ENCODE measurements at places on chromosomes 6 and 20. TPM values are rescaled to one million over a fixed set of nuclear protein-coding genes. Genes with fewer than 3 reads are reported as not detected.

HAO1 gene
- total RNA-seq = not detected

DNA sequence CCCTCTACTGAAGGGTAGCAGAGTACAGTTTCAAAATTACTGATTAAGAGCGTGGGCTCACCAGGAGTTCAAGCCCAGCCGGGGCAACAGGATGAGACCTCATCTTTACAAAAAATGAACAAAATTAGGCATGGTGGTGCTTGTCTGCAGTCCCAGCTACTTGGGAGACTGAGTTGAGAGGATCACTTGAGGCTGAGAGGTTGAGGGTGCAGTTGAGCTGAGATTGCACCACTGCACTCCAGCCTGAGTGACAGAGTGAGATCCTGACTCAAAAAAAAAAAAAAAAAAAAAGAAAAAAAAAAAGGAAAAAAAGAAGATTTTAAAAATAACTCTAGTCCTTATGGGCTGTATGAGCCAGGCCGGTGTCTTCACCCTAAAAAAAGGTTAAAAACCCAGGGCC lies 18.7 kb downstream of the PABPC1L start:
- no peak for DNase-seq

NKAIN4 gene
- not detected for total RNA-seq

DNA sequence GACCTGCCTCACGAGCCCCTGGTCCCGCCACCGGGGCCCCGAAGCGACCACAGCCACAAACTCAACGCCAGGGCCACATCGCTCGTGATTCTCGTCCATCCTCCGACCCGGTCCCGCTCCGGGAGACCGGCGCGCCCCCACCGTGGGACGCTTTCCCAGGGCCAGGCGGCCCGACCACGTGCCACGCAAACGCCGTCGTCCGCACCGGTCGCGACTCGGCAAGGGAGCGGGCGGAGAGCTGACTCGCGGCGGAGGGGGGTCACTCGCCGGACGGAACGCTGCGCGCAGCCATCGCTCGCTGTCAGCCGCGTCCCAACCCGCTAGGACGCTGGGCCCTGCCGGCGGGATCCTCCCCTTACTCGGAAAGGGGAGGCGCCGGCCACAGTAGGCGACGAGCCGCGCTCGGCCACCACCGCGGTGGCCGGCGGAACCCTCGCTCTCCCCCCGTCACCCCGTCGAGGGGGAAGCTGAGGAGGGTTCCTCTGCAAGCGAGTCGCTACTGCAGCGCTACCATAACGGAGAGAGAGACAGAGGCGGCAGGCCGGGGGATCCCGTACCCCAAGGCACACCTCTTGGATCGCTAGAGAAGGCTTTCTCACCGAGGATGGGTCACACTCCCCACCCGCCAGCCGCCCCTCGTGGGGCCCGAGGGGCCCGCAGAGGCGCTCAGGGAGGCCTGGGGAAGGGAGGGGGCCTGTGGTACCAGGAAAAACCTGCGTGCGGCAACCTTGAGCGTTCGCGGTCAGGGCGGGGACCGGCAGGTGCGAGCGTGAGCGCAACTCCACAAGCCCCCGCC lies 511.8 kb upstream of the ZNF337 start:
- DNase-seq = no peak

DNA sequence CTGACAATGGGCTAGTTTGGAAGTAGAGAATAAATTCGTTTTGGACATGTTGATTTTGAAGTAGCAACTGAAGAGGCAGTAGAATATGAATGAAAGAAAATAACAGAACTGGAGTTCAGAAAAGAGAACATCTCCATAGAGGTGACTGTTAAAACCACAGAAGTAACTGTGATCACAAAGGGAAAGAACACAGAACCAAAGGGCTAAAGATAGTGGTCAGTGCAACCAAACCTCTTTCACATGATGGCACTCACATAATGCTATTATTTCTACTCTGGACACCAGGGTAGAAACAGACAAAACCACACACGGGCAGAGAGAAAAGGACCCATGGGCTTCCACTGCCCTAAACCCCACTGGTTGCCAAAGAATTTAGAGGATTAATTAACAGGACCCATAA lies 58.5 kb downstream of the CDK19 start:
- DNase-seq = no peak

ZBP1 gene
- 0.15 TPM for total RNA-seq

DNA sequence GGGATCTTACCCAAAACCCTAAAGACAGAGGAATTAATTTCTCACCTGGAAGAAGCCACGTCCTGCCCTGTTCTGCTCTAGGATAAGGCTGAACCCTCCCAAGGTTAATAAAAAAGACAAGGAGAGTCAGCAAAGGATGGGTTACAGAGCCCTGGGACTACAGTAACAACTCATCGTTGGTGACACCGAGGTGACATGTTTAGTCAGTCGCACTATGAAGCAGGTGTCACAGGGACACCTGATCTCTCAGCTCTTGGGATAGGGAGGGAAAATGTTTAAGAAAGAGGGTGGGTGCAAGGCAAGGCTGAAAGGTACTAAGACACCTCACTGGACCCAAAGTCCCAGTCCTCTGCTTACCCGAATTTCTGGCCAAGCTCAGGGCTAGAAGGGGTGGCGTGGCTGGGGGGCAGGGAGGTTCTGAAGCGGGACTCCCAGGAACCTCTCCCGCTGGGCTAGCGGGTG lies 562 bp downstream of the MOCS1 start:
- DNase-seq = no peak

DNA sequence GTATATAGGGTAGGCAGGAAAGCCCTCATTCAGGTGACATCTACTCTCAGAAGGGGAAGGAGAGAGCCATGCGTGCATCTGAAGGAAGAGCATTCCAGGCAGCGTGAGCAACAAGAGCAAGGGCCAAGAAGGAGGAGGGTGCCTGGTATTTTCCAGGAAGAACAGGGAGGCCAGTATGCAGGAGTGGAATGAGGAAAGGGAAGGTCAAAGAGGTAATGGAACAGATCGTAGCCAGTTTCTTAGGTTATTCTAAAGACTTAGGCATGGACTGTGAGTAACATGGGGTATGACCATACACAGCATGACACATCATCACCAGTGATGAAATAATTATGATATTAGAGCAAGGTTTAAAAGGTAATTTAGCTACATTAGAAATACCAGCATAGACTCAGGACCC lies 24.1 kb downstream of the ALDH8A1 start:
- DNase-seq = no peak

DNA sequence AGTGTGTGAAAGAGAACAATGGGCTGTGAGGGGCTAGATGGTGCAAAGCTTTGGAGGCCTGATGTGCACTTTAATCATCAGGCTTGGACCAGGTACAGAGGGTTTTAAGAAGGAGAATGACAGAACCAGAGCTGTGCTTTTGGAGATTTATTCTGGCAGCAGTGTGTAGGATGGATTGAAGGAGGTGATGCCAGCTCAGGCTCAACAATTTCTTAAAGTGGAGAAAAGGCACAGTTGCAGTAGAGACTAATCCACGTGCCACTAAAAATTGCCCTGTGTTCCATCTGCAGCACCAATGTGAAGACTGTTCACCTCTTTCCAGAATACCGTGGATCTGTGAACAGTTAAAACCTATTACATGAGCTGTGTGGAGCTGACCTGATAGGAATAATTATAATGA lies 134.7 kb downstream of the FUT9 start:
- DNase-seq = no peak

DNA sequence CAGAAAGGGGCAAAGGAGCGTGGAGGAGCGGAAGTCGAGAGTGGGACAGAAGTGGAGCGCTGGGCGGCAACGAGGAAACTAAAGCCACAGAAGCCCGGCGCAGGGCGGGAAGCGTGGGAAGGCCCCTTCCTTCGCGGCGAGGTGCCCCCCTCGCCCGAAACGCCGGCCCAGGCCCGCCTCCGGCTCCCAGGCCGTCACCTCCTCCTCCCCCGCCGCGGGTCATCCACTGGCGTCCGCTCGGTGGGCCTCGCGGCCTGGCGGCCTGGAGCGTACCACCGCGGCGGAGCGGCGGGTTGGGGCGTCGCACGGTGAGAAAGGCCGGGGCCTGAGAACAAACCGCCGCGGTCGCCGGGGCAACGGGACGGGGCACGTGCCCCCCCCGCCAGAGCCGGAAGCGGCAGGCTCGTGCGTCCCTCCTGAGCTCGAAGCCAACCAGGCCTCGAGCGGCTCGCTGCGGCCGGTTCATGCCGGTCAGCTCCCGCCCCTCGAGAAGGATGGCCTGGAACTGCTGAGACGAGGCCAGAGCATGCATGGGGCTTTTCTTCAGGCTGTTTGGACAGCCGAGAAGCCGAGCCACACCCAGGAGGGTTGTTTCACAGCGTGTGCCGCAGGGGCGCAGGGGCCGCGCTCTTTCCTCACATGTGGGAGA lies at the start of gene TCP11:
Gene TCP11, minus strand, starts transcription at position 333 of the 649 bp plus-strand sequence. CDS start 469 bp downstream, outside the sequence.
- DNase-seq = peak; percentile 56

SRSF12 gene
- total RNA-seq = 0.07 TPM

GRCh38 chr6:137688230-137688971 lies 178.7 kb upstream of the TNFAIP3 start:
- DNase-seq = no peak

- DNase-seq = no peak
Measured at GRCh38 chr6:133964052-133964451, 11.0 kb downstream of the TBPL1 start.

TMC2 gene
- total RNA-seq = 0.10 TPM

DNA sequence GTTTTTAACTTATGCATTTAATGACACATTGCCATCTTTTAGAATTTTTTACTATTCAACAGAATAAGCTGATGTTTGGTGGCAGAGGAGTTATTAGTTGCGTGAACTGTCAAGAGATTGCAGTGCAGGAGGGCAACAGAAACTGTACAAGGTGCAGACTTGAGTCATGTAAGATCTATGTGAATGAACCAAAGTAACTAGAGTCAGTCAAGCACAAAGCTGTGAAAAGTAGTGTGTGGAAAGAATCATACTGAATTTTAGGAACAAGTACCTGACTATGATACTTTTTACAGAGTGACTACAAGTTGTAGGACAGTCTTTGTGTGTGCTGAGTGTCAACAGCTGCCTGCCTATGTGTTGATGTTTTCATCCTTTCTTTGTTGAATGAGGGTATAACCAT lies 2.7 kb upstream of the C6orf163 start:
- DNase-seq = no peak

DNA sequence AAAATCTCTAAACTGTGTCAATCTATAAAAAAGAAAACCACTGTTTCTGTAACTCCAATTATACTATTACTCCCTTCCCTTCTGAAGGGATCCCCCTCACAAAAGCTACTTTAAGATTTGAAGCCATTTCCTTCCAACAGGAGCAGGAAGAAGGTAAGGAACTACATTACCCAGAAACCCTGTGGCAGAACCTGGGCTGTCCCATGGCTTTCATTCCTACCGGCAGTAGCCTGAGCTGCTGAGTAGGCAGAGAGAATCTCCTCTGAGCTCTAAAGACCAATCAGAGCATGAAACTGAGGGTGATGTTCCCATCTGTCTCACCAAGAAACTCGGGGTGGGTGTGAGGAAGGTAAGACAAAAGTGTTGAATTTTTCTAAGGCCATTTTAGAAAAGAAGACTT lies 108.0 kb upstream of the LRFN2 start:
- DNase-seq = no peak

MCM3 gene
- total RNA-seq = 21.8 TPM

DNA sequence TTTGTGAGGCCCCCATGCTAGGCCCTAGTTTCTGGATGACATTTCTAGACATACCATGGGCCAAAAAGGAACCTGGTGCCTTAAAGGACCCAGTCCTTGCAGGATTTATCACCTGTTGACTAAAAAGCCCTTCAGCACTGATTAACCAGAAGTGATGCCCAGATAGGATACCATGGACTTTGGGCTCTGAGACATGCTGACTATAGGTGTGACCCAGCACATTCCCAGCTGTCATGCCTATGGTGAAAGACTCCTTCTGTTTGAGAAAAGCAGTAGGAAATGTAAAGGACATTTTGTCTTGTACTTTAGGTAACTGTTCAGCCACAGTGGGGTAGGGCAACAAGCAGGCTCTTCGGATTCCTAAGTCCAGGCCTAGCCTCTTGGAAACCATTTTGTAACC lies 724.2 kb downstream of the CD109 start:
- no peak for DNase-seq

Measured in left ventricle myocardium superior (tissue), 1 donor.